ENCODE measurements at places on chromosomes 7 and 10.

DNA sequence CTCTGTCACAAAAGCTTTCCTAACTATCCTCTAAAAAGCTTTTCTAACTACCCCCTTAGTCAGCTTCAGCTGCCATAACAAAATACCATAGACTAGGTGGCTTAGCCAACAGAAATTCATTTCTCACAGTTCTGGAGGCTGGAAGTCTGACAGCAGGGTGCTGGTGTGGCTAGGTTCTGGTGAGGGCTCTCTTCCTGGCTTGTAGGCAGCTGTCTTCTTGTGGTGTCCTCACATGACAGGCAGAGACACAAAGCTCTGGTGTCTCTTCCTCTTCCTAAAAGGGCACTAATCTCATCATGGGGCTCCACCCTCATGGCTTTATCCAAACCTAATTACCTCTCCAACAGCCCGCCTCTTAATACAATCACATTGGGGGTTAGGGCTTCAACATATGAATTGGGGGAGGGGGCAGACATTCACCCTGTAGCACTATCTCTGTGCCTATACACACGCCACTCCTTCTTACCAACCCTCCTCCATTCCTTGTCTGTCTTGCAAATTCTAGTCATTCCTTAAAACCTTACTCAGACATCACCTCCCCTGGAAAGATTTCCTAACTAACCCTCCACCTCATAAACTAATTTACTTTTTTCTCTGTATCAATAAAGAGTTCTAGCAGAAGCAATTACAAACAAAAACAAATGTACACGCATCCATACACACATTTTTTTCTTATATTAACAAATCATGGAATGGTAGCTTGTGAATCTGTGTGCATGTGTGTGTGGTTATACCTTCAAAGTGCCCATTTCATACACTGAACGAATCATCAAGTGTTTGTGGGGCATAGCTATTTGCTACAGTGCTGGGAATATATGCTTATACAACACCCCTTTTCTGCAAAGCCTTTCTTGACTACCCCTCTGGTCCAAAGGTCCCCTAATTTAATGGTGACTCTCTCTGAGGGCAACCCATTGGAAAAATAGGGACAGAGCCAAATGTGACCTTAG lies 26.4 kb downstream of the RHOBTB1 start:
- ATAC-seq: no peak

DNA sequence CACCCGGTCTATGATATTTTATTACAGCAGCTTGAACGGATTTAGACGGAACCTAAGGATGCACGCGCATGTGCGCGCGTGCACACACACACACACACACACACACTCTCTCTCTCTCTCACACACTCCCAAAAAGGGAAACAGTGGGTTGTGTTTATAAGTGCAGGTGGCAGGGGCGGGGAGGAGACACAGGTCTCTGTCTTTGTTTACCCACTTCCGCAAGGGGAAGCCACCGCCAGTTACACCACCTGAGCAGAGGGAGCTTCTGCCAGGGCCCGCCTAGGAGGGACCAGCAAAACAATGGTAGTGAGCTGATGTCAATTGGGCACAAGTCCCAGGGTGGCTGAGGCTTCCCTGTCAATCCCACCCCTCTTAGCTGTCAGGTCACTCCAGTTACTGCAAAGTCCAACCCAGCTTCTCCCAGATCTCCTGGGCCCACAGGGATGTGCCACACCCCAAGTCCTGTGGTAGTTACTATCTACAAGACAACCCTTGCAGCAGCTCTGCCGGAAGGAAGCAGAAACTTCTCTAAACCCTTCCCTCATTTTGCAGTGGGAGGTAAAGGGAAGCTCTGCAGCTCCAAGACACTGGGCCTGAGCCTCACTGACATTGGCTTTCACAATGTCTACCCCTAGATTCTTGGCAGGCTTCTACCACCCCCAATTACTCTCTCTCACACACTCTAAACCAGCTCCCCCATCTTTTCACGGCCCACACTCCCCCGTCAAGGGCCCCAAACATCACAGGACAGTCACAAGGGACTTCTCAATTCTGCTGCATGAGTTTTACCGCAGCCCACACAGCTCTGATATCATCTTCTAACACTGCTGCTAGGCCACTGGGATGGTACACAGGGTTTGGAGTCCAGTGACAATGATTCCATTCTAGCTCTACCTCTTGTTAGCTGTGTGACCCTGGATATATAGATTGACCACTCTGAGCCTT lies 17.6 kb downstream of the ANXA11 start:
- ATAC-seq: peak; percentile 98

GRCh38 chr7:141456298-141456697 lies 94.9 kb upstream of the AGK start:
- ATAC-seq: no peak

DNA sequence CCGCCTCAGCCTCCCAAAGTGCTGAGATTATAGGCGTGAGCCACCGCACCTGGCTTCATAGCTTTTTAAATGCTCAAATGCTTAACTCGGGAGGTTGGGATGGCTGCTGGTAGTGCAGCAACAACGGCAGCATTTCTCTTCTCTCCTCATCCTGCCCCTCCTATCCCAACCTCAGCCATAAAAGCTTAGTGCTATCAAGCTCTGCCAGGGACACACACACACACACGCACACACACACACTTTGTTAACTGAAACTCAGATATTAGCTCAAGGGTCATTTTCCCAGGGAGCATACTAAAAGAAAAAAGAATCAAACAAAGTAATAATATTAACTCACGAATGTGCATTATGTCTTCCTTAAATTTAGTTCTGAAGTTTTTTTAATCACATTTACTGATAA lies 63.0 kb upstream of the HPS1 start:
- no peak for ATAC-seq

- ATAC-seq: no peak
Observed at GRCh38 chr7:118734541-118734940, 510.0 kb downstream of the ANKRD7 start.

DNA sequence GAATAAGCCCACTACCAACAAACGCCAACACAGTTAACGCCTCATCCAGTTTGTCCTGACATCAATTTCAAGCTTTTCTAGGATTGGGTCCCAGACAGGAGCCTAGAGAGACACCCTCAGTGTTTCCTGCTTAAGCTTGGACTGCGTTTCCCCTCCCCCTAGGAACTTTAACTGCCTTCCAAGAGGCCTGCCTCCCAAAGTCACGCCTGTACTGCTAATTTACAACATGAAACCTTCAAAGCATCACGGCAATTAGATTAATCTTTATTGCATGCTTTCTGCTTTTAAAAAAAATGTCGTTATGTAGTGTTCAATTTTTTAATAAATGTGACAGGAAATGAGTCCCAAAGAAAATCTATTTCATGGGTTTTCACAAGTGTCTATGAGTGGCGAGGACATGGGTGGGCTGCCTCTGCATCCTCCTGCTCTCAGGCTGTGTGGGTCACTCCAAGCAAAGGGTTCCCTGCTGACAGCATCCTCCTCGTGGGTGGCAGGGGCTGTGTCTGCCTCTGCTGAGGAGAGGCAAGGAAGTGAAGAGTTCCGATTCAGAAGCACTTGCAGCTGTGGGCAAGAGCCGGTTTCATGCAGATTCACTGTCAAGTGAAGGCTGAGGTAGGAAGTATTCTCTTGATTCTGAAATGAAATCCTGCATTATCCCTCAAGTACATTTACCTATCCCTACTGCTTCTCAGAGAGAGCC lies 193.0 kb upstream of the KMT2E start:
- ATAC-seq: no peak

GRCh38 chr7:150784120-150784736 lies 15.9 kb downstream of the TMEM176B start:
- ATAC-seq: no peak

DNA sequence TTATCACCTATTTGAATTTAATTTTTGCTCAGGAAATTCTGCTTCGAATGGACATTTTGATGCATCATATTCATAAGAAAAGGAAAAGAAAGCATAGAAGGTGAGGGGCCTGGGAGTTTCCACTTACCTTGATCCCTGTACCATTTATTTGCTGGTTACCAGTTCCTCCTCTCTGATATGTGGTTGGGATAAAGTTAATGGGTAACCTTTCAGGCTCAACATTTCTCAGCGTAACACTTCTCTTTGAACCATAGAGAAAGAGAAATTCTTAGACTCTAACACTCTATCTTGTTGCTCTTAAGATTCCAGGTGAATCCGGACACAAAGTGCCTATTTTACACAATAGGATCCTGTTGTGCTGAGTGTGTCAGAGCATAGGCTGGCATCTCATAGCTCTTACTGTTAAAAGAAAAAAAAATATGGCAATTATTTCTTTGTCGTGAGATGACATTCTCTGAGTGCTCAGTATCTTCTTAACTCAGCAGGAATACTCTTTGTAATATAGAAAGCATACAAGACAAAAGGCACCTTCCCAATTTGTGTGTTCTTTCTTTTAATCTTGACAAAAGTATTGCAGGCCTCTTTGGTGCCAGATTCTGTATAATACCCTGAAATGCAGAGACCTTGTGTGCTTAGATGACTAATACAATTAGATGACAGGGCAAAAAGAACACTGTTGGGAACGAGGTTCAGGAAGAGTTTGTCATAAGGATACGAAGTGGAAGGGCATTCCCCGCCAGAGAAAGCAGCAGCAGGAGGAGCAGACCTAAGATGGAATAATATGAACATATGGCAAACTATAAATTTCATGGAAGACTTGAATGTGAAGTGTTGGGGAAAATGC lies 689.6 kb downstream of the NRG3 start:
- ATAC-seq: no peak

DNA sequence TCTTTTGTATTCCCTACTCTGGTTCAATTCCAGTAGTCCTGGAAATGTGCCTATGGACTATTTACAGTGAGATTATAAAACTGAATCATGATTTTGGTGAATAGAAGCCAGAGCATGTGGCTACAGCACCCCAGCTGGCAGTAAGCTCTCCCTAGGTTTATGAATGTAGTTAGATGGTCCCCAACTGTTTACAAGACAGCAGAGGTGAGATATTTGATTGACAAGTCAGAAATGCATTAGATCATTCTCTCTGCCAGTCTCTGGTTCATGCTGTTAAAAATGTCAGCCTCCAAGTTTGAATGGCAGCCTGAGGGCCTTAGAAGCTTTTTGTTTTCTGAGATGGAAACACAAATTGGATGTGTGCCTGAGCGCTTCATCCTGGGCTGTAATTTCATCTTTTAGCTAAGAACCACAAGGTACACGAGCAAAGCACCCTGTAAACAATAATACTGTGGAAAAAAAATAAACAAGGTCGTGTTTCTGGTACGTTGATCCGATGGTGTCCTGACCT lies 85.0 kb downstream of the BTRC start:
- ATAC-seq: no peak

DNA sequence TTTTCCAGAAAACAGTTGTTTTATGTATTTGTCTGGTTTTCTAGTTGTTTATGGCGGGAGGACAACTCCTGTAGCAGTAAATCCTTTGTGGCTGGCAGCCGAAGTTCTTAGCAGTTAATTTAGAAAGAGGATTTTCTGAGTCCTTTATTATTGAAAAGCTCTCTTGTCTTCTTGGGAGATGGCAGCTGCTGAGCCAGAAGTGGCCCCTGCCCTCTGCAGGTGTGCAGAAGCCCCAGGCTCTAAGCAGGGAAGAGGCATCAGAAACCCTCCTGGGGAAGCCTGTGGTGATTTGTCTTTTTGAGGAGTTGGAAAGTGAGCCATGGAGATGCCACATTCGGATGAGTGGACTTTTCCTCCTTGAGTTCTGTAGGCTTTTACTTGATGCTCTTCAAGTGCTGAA lies 106.3 kb downstream of the GLRX3 start:
- no peak for ATAC-seq

GRCh38 chr7:157676001-157676400 lies 339.2 kb downstream of the DNAJB6 start:
- ATAC-seq: no peak

DNA sequence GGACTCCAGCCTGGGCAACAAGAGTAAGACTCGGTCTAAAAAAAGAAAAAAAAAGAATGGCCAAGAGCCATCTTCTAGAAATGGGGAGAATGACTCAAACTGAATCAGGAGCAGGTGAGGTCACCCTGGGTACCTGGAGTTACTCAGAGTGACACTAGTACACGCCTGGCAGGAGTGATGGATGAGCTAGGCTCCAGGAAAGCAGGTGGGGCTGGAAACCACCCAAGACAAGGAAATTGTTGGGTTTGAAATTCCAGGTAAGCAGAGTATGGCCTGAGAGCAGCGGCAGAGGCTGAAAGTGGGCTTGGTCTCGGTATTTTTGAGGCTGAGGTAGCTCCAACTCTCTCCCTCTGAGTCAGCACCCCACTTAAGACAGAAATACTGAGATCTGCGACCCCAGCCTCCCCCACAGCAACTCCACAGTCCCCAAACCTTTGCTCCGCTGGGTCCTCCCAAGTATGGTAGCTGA lies 18.5 kb downstream of the DDIT4 start:
- ATAC-seq: no peak

DNA sequence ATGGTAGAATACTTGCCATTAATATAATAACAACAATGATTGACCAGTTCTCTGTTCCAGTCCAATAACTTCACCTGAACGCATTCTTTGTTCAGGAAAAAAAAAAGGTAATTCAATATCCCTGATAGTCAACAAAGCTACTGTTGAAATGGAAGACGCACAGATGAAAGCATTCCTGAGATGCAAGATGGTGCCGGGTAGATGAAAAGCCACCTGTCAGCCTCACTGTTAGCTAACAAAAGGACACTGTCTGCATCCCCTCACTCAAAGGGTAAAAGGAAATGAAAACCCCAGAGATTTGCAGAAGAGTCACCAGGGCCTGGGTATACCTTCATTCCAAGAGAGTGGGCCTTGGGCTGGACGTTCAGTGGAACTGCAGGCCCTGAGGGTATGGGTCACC lies 357.4 kb downstream of the PLXNA4 start:
- no peak for ATAC-seq

GRCh38 chr7:33692956-33693355 lies 212.4 kb upstream of the BMPER start:
- ATAC-seq: no peak

- ATAC-seq: peak; percentile 40
Observed at GRCh38 chr7:135976312-135977006, 700 bp downstream of the MTPN start.

DNA sequence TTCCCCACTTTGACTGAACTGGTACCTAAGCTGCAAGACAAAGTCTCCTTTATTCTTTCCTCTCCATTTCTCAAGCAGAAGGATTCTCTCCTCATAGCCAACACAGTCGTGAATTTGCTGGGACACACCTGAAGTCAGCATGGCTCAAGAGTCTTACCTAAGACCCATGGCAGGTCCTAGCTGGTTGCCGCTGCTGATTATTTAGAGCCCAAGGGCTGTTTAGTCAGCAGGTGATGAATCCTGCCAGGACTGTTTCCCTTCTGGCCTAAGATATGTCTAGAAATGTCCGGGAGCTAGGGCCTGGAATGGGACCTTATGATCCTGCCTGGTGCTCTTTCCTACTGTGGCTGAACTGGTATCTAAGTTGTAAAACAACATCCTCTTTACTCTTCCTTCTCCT lies 82.8 kb downstream of the AHCYL2 start:
- no peak for ATAC-seq

- ATAC-seq: no peak
Observed at GRCh38 chr10:77780180-77780579, 142.6 kb upstream of the KCNMA1 start.

All from stimulated activated memory B cell treated with anti-CD40 and anti-IgM and Interleukin-4, amounts not matched to agents 10 μg/mL and 1 μg/mL and 100 μg/mL, for 72 hours (primary cell).